ENCODE measurements at places on chromosomes 7 and 10. TPM values are rescaled to one million over a fixed set of nuclear protein-coding genes. Genes with fewer than 3 reads are reported as not detected.

The HABP2 gene
- 0.07 TPM for polyA plus RNA-seq

The GPR37 gene
- 0.09 TPM for polyA plus RNA-seq

The ZNF467 gene
- 6.6 TPM for polyA plus RNA-seq

The TMEM236 gene
- 0.27 TPM for polyA plus RNA-seq

The ARMC10 gene
- polyA plus RNA-seq = 14.7 TPM

The RTKN2 gene
- polyA plus RNA-seq = 0.11 TPM

The LIPK gene
- polyA plus RNA-seq = not detected

The SFTPD gene
- 0.23 TPM for polyA plus RNA-seq

The CYP3A4 gene
- polyA plus RNA-seq = 0.16 TPM

The PLEKHS1 gene
- polyA plus RNA-seq = not detected

The VAX1 gene
- not detected for polyA plus RNA-seq

The PAPOLB gene
- polyA plus RNA-seq = 0.16 TPM

The DIP2C gene
- 7.9 TPM for polyA plus RNA-seq

The GRID2IP gene
- 0.05 TPM for polyA plus RNA-seq
